ENCODE measurements at places on chromosomes 11 and 22. TPM values are rescaled to one million over a fixed set of nuclear protein-coding genes. Genes with fewer than 3 reads are reported as not detected.

DNA sequence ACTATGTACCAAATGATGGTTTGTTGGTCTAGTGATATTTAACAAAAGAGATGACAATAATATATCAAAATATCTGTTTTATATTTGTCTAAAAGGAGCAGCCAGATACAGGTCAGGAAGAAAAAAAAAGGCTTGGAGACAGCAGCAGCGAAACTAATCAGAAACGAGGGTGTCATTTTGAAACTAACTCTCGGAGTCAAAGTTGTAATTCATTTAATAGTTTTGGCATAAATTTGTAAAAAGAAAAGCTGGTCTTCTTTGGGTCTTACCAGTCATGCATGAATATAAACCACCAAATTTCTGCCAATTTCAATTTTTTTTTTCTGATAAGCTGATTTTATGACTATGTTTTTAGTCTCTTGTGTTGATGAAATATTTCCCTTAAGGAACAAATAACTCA lies 25.5 kb downstream of the NPAT start:
- H3K36me3 ChIP-seq, result no peaks in the 10 kb centered on the region
- no peak overlapping the region for H3K27ac ChIP-seq
- no peaks in the 10 kb centered on the region for H3K27me3 ChIP-seq

TSKU gene
- 95.9 TPM for total RNA-seq

DNA sequence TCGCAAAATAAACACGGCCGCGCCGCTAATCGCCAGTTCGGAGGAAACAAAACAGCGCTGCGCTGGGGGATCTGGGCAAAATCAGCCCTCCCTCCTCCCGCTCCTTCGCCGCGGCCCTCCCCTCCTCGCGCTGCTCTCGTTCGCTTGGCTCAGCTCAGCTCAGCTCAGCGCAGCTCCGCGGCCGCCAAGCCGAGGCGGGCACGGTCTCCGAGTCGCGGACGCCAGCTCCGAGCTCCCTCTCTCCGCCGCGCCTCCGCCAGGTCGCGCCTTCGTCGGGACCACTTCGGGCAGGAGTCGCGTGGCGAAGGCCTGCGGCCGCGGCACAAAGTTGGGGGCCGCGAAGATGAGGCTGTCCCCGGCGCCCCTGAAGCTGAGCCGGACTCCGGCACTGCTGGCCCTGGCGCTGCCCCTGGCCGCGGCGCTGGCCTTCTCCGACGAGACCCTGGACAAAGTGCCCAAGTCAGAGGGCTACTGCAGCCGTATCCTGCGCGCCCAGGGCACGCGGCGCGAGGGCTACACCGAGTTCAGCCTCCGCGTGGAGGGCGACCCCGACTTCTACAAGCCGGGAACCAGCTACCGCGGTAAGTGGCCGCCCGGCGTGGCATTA lies at the start of gene SPON1:
SPON1 (plus strand) TSS at position 162 of the 607 bp plus-strand sequence; CDS start at position 344, 182 bp downstream.
- peaks cover 18% of the 10 kb centered on the region for H3K4me1 ChIP-seq
- no peaks in the 10 kb centered on the region for H3K36me3 ChIP-seq
- peaks cover 10% of the 10 kb centered on the region for H3K27me3 ChIP-seq
- peak within 1 kb of the TSS; percentile 17 for H3K4me3 ChIP-seq
- no peak for DNase-seq

- no peak for DNase-seq
- H3K4me3 ChIP-seq, result no peak overlapping the region
- no peaks in the 10 kb centered on the region for H3K27me3 ChIP-seq
Observed at GRCh38 chr11:7115780-7116179, 27.0 kb downstream of the RBMXL2 start.

DNA sequence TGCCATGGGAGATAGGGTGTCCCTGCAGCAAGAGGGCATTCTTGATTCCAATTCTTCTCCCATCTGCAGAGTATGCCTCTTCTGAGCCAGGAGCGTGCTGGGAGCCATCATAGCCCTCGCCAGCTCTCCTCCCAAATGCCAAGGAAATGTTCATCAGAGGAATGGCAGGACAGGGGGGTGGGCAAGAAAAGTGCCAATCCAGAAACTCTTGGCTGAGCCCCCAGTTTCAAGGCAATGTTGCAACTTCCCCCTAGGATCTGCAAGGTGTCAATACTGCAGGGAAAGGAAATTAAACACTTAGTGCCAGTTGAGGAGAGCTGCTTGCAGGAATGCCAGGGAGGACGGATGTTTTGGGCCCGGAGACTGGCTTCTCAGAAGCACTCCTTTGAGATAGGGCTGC lies 94.8 kb upstream of the PRDM11 start:
- H3K36me3 ChIP-seq, result no peaks in the 10 kb centered on the region
- H3K4me3 ChIP-seq, result no peak overlapping the region
- no peak overlapping the region for H3K27ac ChIP-seq
- no peak for DNase-seq
- H3K4me1 ChIP-seq, result peaks cover 4% of the 10 kb centered on the region
- no peaks in the 10 kb centered on the region for H3K27me3 ChIP-seq

DNA sequence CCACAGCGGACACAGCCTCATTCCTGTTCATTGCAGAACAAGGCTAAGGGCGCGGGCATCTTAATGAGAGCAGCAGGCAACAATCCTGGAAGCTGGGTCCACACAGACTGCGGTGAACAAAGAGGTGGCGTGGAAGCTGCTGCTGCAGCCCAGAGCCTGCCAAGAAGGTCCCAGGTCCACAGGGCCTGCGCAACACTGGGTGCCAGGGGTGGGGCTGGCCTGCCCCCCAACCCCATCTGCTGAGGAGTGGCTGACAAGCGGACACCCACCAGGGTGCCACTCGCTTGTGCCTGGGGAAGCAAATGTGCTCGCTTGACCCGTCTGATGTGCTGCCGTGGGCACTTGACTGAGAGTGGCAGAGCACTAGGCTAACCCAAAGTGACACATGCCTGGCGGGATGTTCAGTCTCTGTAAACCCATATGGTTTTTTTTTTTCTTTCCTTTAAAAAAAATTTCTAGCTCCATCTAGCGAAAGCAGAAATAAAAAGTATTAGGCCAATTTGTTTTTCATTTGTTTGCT lies 83.2 kb upstream of the PITPNB start:
- no peaks in the 10 kb centered on the region for H3K27me3 ChIP-seq
- H3K27ac ChIP-seq, result no peak overlapping the region
- no peaks in the 10 kb centered on the region for H3K4me1 ChIP-seq
- H3K36me3 ChIP-seq, result no peaks in the 10 kb centered on the region
- DNase-seq, result no peak
- no peak overlapping the region for H3K4me3 ChIP-seq
